ACHN (cell line): ENCODE measurements at places on chromosomes 16 and 17.

- no peak for DNase-seq
Observed at GRCh38 chr17:7042501-7043181, 1.3 kb downstream of the SLC16A11 start.

GRCh38 chr16:85416228-85417109 is 196.7 kb upstream of the GSE1 start:
- peak; percentile 60 for DNase-seq

- DNase-seq: no peak
Observed at GRCh38 chr16:18853694-18854093, 52.3 kb upstream of the ARL6IP1 start.

- no peak for DNase-seq
Observed at GRCh38 chr17:79812353-79813258, 15.7 kb upstream of the CBX8 start.

- no peak for DNase-seq
Observed at GRCh38 chr17:72416905-72417304, 296.1 kb downstream of the SOX9 start.

DNA sequence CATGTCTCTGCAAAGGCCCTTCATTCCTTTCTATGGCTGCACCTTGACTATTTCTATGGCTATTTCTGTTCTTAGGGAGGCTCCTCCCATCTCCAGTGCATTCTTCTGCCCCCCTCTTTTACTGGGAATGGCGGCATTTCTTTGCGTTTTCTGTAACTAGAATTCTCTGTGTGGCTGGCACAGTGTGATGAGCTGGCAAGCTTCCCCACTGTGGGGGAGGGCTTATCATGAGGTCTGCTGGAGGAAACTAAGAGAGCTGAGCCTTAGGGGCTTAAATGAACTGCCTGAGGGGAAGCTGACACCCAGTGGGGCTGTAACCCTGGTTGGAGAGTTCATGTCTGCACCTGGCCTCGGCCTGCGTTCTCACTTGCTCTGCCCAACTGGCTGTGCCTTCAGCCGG is 1.5 kb upstream of the CARD14 start:
- no peak for DNase-seq

GRCh38 chr16:71855937-71856662 is 10.3 kb downstream of the ATXN1L start:
- DNase-seq: no peak

GRCh38 chr17:47638903-47639302 is 10.8 kb upstream of the KPNB1 start:
- DNase-seq: no peak

DNA sequence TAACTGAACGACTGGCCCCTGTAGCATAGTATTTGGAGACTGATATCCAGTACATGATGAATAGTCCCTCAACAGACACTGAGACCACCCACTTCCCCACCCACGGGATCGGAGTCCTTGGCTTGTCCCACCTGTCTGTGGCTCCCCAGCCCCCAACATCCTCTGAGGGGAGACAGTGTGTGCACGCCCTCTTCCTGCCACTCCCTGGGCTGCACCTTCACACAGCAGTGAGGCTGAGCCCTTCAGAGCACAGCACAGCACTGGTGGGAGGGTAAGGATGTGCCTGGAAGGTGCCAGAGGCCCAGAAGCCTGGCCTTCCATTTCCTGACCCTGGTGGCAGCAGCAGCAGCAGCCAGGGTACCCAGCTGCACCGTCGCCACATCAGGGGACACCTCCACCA is 11.0 kb downstream of the DNASE1 start:
- no peak for DNase-seq

GRCh38 chr17:18314059-18314730 is 599 bp downstream of the TOP3A start:
- DNase-seq: peak; percentile 27

DNA sequence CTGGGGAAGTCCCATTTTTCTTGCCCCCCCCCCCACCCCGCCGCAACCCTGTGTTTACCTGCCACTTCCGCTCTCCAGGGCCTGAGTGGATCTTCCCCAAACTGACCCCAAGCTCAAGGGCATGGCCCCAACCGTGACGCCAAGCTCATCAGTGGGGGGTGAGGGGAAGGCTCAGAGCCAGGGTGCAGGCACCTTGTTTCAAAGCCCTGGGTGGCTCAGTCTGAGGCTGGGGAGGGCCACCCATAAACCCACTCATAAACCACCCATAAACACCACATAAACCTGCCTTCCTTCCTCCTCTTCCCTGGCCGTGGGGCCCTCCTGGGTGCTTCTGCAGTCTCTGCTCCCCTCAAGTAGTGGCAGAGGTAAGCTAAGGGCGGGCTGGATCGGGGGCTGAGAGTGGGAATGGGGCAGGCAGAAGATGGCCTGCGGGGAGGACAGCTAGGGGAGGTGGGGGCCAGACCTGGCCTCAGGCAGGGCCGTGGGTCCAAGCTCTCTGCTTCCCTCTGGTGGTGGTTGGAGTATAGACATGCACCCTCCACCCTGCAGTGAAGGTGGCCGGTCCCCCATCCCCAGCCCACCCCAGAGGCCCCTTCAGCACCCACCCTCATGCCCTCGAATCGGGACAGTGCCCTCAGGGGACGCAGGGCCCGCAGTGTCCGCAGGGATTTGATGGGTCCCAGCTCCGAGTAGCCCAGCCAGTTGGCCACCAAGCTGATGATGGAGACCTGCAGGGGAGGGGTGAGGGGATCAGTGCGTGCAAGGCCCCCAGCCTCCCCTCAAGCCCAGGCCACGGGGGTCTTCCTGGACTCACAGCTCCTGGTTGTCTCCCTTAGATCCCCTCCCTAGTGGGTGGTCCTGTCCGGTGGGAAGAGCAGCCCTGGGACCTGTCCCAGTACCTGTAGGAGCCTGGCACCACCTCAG is 14.6 kb upstream of the CD79B start:
- peak; percentile 49 for DNase-seq

DNA sequence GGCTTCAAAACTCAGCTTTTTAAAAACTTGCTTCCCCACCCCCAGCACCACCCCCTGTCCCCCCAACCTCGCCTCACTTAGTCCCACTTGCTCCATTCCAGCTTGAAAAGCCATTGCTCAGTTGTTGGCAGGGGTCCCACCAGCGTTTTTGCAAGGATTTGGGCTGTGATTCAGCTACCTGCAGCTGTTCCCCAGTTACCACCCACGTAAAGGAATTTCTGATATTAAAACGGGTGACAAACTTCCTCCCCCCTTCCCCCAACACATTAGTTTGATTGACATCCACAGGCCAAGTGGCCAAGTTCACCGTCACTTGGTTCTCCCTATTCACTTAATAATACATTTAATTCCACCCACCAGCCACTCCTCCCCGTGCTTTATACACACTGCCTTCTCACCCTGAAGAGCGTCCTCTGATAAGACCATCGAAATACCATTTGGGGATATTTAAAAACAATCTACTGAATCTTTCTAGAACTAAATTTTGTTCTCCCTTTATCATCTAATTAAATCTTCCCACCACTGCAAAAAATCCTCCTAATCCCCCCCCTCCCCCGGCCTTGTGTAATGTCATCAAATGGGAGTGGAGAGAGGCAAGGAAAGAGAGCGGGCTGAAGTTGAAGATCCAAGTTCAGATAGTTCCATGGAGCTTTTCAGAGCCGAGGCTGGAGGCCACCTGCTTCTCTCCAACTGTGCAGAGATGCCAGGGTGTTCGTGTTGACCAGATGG is 55.1 kb downstream of the SOX9 start:
- no peak for DNase-seq

DNA sequence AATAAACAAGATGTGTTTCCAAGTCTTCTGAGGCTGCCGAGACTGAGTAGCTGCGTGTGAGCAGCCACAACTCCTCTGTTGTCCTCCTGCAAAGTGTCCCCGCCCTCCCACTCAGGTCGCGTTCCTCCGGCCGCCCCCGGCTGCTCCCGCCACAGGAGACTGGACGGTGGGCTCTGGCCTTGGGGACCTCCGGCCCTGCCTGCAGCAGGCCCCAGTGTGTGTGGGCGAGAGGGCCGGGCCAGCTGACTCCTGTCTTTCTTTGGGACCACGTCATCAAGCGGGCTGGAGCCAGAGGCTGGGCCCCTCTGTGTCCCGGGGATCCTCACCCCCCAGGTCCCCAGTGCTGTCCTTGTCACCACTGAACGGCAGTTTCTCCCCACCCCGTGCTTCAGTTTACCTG is 175.3 kb downstream of the NPIPB11 start:
- no peak for DNase-seq

- no peak for DNase-seq
Observed at GRCh38 chr17:39736319-39737165, 1.2 kb upstream of the GRB7 start.

- DNase-seq: no peak
Observed at GRCh38 chr16:64489449-64489848, 632.4 kb downstream of the CDH11 start.

- no peak for DNase-seq
Observed at GRCh38 chr17:66638707-66639479, 196.0 kb upstream of the CACNG5 start.

DNA sequence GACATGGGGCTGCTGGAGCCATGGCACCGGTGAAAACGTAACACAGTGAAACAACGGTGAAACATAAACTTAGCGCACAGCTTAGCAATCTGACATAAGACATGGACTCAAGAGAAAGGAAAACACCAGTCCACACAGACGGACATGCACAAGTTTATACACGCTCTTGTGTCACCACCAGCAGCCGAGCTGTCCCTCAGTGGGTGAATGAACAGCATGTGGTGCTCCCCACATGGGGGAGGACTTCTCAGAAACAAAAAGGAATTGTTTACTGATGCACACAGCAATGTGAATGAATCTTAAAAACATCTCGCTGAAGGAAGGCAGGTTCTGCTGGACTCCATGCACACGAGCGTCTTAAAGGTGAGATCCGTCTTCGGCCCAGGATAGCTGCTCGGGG is 34.2 kb downstream of the KLHDC4 start:
- DNase-seq: no peak

- no peak for DNase-seq
Observed at GRCh38 chr16:57166451-57166850, 19.4 kb downstream of the PSME3IP1 start.

- DNase-seq: no peak
Observed at GRCh38 chr16:70255574-70255973, 3.8 kb upstream of the EXOSC6 start.

GRCh38 chr17:3678821-3679530 is 10.4 kb downstream of the EMC6 start:
- DNase-seq: no peak

DNA sequence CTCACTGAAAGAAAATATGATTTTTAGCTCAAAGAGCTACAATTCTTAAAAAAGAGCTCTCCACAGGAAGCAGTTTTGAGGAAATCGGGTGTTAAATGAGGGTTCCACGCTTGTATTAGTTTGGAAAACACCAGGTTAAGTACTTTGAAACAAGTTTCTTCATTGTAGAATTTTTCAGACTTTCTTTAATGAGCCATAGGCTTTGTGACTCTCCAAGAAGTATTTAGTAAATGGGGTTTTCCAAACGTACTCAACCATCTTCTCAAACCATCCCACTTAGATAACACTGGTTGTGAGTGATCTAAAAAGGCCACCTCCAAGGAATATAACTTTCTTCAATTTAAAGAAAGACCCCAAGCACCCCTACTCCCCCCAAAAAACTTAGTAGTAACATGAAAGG is 2.7 kb downstream of the ULK2 start:
- DNase-seq: no peak

DNA sequence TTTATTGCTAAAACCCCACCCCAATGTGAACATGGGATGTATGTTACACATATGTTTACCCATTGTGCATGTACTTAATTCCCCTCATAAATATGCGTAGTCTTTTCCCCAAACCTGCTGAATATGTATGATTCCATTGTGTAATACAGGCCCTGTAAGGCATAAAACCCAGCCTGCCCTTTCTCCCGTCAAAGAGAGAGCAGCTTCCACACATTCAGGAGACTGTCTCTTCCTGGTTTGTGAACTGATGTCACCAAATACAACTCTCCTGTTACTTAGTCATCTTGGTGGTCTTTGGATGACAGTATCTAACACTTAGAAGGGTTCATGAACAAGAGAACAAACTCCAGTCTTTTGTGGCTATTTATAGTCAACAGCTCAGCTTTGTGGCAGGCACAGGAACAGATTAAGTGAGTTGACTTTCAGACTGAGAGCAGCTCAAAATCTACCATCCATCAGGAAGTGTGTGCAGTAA is 24.7 kb upstream of the TMC7 start:
- no peak for DNase-seq

GRCh38 chr17:45253879-45254278 is 8.0 kb downstream of the SPATA32 start:
- no peak for DNase-seq

DNA sequence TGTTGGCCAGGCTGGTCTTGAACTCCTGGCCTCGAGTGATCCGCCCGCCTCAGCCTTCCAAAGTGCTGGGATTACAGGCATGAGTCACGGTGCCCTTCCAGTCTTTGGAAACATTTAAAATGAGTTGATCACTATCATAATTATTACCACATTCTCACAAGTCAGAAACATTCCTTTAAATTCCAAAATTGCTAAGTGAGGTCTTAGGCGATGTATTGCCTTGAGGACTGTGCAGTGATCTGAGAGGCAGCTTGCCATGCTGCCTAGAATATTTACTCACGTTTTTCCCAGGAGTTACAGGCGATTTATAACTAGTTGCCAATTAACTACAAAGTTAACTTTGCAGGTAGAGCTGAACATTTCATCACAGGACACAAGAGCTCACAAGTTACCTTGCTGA is 5.7 kb upstream of the ATXN1L start:
- DNase-seq: no peak

- peak; percentile 57 for DNase-seq
Observed at GRCh38 chr17:50532452-50533024, at the start of gene EPN3. Gene EPN3 (plus strand): TSS chr17:50532735. CDS start chr17:50536557, 3,822 bp downstream.

DNA sequence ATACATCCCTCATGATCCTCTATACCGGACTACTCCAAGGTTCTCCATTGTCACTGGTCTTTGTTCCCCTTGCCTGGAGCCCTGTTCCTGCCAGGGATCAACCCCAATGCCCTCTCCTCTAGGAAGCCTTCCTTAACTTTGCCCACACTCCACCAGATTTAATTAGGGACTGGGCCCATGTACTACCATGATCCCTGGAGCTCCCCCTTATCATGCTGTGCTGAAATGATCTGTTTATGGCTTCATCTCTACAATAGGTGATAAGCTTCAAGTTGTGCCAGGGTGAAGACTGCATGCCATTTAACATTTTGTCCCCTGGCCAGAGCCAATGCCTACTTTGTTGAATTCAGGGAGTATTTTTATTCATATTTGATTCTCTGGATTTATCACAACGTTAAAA is 17.9 kb upstream of the IRX5 start:
- DNase-seq: no peak

DNA sequence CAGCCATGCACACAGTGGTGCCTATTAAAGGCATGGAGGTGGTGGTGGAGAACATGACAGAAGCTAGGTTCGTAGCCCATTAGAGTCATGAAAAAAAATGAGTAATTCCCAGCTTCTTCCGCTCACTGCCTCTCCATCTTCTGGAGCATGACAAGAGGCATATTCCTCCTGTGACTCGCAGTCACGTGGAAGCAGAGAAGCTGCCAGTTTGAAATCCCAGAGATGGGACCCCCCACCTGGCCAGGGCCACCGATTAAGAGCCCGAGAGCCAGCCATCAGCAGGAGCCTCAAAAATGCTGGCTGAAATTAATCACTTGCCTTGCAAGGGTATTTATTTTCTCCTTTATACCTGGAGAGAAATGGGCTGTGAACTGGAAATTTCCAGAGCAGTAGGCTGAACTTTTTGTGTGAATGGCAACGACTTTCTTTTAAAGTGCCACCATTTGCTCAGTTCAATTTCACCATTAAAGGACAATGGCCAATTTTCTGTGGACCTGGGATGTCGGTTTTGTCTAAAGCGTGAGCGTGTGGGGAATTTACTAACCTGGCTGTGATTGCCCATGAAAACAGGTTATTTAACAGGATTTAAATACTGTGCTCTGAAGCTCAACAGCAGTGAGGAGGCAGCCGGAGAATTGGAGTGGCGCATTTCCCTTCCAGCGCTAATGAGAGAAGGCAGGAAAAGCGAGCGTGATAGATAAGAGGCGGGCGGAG is 189.7 kb upstream of the SDK2 start:
- peak; percentile 16 for DNase-seq

- DNase-seq: peak; percentile 38
Observed at GRCh38 chr16:71373073-71373472, 14.6 kb downstream of the CALB2 start.
